ENCODE measurements at places on chromosomes 5 and 9.
A peak's percentile ranks its signal among the peaks of the same experiment; 100 is the strongest.

- DNase-seq: no peak
Measured at GRCh38 chr5:178965465-178966055, 24.6 kb downstream of the ZNF454 start.

DNA sequence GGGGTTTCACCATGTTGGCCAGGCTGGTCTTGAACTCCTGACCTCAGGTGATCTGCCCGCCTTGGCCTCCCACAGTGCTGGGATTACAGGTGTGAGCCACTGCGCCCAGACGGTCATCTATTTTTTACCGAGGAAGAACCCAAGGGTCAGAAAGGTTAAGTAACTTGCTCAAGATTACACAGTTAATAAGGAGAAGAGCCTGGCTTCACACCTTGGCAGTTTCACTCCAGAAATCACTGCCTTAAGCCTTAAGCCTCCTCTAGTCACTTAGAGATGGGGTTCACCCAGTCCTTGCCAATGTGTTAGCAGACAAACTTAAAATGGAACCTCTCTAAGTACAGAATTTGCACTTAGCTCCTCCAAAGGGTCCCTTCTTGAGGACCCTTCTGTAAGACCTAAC, 116.3 kb downstream of the PTTG1 start:
- no peak for DNase-seq

- no peak for DNase-seq
Measured at GRCh38 chr5:176889321-176890280, 9.5 kb downstream of the HK3 start.

- no peak for DNase-seq
Measured at GRCh38 chr9:131910572-131910971, 169.1 kb downstream of the MED27 start.

- DNase-seq: no peak
Measured at GRCh38 chr9:80378669-80379293, 807.0 kb downstream of the TLE4 start.

GRCh38 chr9:126639318-126640000, 25.7 kb downstream of the LMX1B start:
- no peak for DNase-seq

- peak; percentile 99 for DNase-seq
Measured at GRCh38 chr9:125189361-125190289, at the start of gene PPP6C. TSS of gene PPP6C (minus strand) at chr9:125189803. CDS start at chr9:125189718, 85 bp downstream.

- DNase-seq: no peak
Measured at GRCh38 chr9:37632479-37632878, 18.3 kb upstream of the FRMPD1 start.

DNA sequence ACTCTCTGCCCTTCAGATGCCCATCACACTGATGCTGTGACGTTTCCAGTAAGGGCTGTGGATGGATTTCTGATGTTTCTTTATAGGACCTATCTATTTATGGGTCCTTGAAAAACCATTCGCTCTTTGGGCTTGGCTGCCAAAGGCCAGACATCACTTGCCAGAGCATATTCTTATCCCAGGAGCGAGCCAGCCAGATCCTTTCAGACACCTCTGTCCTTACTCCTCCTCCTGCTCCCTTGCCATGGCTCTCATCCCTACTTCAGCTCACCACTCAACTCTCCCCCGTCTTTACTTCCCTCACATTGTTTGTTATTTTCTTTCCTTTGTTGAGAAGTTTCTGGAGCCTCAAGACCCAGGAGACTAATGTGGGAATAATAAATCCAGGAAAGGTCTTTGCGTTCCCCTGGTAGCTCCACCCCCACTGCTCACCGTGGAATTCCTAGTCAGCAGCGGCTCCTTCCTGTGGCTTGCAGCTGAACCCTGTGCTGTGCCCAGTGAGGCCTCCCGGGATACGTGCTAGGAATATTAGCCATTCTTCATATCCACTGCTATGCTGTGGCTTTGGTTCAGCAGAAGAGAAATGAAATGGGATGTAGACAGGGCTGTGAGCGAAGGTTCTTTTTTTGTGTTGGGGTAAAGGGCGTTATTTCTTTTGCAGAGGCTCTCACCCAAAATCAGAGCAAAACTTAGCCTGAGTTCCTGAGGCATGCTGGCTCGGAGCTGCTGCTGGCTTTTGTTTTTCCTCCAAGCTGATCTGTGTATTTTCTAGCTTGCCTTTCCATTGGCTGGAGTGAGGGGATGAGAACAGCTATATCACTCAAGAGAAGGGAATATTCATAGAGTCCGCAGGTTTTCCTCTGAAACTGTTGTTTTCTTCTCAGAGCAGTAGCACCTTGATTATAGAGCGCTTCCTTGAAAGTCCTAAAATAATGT, 171.1 kb downstream of the SAXO1 start:
- DNase-seq: peak; percentile 56

DNA sequence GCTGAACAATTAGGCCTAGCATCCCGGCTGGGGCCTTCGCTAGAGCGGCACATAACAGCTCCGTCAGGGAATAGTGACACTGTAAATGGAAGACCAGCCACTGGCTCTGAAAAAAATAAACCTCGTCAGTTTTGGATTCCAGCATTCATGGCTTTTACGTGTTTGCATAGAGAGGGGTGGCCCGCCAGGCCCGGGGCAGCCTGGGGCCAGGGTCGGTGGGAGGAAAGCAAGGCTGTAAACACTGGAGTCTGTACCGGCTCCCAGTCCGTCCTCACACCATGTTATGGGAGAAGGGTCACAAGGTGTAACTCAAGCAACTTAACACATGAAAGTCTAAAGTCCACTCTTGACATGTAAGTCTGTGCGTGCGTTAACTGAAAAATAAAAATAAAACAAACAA, 11.2 kb downstream of the CCNI2 start:
- DNase-seq: no peak

DNA sequence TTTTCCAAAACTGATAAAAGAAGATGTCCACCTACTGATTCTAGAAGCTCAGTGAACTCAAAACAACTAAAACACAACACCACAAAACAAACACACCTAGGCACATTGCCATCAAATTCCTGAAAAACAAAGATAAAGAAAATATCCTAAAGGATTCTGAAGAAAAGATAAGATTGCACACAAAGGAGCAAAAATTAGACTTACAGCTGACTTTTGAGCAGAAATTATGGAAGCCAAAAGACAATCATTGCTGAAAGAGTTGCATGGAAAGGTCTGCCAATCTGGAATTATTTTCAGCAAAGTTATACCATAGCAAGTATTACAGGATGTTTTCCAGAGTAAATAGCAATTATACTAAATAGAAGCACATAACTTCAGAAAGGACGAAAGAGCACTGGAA, 128.2 kb upstream of the IRX2 start:
- no peak for DNase-seq

GRCh38 chr9:125649826-125650225, 57.2 kb downstream of the MAPKAP1 start:
- DNase-seq: no peak

GRCh38 chr5:97929383-97929782, 746.3 kb upstream of the RIOK2 start:
- DNase-seq: no peak

DNA sequence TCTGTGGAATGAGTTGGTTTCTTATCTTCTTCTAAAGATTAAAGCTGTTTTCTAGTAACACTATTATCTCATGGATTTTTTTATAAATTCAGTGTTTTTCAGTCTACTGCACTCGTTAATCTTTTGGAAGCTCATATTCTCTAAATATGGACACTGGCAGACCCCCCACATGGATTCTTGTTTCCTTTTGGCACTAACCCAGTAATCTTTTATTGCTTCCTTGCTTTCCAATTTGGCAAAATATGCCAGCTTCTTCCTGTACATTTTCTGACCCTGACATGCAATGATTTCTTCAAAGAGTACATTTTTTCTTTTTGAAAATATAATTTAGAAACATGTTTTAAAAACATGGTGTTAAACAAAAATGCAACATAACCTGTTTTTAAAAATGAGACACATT, 474.2 kb upstream of the FTMT start:
- DNase-seq: no peak

DNA sequence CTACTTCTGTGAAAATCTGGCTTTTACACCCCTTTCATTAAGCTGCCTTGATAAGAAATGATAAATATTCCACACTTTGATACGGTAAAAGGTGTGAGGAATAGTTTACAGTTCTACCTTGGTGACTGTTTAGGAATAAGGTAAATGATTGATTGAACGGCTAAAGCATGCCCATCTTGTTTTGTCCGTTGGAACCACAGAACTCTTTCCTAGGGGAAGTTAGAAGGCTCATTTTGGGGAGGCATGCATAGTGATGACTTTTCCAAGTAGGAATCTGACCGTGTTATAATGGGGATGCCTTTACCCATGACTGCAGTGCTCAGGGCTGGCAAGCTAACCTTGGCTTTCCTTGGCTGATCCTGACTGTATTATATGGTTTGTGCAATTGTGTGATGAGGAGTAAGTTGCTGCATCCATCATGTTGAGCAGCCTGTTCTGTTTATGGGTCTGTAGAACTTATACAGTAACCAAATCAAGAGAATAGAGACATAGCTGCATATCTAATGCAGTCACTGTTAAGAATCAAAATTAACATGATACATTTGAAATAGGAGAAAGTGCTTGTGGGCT, 24.5 kb downstream of the PCSK5 start:
- DNase-seq: no peak

DNA sequence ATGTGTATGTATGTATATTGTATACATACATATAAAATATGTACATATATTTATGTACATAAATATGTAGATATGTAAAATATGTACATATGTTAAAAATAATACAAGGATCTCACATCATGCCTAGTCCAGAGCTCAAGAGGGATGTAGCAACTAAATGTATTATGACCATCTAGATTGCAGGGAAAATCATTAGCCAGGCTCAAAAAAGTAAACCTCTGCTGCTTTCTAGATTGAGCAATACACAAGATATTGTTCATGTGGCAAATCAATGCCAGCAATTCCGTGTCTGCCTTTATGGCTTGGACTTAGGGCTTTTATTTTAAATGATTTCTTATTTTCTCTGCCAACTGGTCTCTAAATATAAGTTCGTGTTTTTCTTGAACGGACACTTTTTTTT, 65.2 kb downstream of the RAI14 start:
- no peak for DNase-seq

DNA sequence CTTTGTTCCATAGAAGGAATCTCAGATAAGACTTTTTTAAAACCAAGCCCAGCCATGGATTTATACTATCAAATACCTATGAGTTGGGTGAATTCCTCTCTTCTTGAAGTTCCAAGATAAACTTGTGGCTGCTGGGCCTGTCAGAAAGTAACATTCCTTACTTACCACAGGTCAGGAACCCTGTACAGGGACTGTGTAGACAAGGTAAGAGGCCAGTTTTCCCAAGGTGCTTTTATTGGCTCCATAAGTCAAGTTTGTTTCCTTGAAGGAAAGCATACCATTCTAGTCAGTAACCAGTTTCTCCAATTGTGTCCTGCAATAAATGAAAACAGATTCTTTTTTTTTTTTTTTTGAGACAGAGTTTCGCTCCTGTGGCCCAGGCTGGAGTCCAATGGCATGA, 8.8 kb upstream of the CLTB start:
- DNase-seq: no peak

DNA sequence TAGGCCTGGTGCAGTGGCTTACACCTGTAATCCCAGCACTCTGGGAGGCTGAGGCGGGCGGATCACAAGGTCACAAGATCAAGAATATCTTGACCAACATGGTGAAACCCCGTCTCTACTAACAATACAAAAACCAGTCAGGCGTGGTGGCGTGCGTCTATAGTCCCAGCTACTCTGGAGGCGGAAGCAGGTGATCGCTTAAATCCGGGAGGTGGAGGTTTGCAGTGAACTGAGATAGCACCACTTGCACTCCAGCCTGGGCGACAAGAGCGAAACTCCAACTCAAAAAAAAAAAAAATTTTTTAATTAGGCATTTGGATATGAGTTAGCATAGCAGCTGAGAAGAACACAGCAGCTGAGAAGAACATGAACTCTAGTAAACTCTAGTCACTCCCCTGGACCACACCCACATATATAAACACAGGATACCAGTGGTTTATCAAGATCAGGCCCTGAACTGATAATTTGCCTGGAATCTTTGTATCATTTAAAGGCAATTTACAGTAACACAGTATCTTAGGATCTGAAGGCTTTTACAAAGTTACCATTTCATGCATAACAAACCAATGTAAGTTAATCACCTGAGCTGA, 4.6 kb upstream of the UGCG start:
- no peak for DNase-seq

- no peak for DNase-seq
Measured at GRCh38 chr5:175712313-175712680, 54.4 kb downstream of the HRH2 start.

- no peak for DNase-seq
Measured at GRCh38 chr9:6671416-6671815, 25.9 kb upstream of the GLDC start.

- no peak for DNase-seq
Measured at GRCh38 chr9:83188277-83188676, 125.3 kb upstream of the RASEF start.

- DNase-seq: no peak
Measured at GRCh38 chr5:117738571-117738970, 1163.9 kb upstream of the SEMA6A start.

Measured in head of caudate nucleus (tissue), 42 donors.